ENCODE measurements at places on chromosomes 13 and 19.

DNA sequence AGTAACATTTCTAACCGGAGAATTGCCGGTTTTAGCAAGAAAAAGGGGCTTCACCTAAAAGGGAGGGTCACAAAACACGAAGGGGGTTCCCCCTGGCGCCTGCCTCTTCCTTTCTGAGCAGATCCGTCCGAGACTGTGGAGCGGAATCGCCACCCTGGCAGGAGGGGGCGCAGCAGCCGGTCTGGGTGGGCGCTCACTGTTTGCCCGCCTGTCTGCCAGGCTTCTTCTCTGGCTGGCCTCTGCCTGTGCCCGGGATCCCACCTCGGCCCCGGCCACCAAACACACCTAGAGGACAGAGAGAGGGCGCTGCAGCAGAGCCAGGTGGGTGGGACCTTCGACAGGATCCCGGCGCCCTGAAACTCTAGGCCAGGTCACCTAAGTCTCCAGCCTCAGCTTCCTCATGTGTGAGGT lies 15.6 kb downstream of the LSM4 start:
- DNase-seq = no peak

GRCh38 chr19:38483016-38483630 lies 49.6 kb downstream of the RYR1 start:
- no peak for DNase-seq

- DNase-seq = no peak
Measured at GRCh38 chr19:9945319-9945966, 9.1 kb upstream of the OLFM2 start.

DNA sequence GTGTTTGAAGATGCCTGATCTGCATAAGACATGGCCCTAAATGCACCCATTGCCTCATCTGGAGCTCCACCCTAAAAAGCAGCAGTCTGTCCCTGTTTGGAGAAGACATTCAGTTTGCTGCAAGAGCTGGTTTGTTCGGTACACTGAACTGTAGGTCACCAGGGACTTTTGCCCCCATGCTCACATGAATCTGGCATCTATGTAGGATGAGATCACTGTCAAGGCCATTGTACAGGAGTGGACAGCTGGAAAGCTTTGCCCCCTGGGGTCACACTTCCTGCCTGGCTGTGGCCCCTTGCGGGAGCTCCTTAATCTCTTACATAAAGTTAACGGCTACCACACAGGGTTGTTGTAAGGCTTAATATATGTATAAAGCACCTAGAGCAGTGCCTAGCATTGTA lies 73.0 kb downstream of the IPO5 start:
- no peak for DNase-seq

DNA sequence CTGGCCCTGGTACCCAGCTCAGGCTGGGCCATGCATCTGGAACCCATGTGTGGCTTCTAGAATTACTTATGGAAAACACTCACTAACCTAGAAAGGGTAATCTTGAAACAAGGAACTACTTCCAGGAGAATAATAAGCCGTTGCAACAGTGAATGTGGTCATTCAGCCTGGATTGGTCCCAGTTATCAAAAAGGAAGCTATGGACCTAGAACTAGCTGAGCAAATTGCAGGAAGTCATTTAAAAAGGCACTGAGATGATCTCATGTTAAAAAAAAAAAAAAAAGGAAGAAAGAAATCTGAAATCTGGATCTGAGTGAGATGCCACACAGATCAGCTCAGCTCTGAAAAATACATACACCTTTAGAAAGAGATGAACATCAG lies 59.6 kb downstream of the DCT start:
- DNase-seq = no peak

- no peak for DNase-seq
Measured at GRCh38 chr13:77337159-77337558, 10.3 kb upstream of the MYCBP2 start.

- DNase-seq = no peak
Measured at GRCh38 chr13:102040812-102041211, 361.0 kb downstream of the FGF14 start.

DNA sequence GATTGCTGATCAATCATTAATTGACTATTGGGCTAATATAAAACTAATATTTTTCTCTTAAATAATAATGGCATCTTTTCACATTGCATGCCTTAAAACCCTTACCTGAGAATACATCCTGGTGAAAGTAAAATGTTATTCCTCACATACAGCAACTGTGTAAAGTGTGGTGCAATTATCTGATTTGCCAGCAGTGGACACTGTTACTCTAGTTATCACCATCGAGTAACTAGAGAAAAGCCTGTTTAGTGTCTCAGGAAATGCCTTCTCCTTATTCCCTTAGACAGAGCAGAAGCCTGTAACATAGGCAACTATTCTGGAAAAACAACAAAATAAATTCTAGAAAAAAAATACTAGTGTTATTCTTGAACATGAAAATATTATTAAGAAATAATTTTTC lies 459.8 kb downstream of the FGF14 start:
- DNase-seq = no peak

DNA sequence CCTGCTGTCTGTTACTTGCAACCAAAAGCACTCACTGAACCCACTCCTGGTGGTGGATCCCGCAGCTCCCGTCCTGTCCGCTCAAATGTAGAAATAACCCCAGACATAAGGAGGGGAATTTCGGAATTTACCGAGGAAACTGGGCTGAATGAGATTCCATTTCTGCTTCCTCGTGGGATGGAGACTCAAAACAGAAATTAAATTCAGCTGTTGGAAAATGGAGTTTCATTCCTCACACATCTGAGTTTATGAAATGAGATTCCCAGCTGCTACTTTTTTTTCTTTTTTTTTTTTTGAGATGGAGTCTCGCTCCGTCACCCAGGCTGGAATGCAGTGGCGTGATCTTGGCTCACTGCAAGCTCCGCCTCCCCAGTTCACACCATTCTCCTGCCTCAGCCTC lies 44.3 kb downstream of the COLGALT1 start:
- DNase-seq = no peak

GRCh38 chr13:106096661-106097092 lies 438.8 kb downstream of the EFNB2 start:
- no peak for DNase-seq

DNA sequence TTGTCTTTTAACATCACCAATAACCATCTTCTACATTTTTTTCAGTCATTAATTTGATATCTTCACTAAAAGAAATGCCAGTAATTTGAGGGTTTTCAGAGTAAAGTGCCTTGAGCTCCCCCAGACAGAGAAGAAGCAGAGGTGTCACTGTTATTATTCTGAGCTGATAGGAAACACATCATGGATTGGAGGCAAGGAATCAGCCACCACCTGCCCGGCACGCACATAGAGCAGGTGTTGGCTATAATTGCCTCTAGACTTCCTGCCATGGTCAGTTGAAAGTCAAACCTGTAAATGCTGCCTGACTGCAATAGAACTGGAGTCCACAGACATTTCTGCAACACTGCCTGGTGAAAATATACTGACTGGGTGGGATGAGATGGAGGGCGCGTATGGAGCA lies 776.6 kb downstream of the UQCRFS1 start:
- no peak for DNase-seq

DNA sequence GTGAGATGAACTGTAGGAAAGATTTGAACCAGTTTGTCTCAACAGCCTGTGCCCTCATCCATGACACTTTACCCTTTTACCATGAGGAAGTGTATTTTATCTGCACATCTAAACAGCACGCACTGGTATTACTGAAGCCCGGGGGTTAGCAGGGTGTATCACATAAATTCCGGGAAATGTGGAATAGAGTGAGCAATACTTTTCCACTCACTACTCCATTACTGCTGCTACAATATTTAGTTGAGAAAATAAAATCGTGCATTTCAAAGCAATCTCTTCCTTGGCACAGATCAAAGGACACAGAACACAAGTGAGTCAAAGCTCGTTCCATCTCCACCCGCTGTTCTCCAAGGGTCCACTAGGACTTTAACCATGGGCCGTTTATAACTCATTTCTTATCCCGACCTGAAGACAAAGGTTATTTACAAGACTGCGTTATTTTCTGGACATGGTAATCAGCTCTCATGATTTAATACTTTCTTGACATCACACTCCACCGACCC lies 35.2 kb downstream of the STK24 start:
- no peak for DNase-seq

DNA sequence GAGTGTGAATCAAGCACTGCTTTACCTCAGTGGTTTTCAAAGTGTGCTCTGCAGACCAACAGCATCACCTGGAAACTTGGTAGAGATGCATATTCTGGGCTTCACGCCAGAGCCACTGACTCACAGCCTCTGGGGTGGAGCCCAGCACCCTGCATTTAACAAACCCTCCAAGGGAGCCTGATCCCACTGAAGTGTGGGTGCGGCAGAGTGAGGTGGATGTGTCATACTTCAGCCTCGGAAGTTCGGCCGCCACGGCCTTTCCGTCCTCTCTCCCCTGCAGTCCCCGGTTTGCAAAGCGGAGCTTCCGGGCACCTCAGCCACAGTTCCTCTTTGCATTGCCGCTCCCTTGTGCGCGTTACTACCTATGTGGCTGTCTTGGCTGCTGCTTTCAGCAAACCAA lies 33.3 kb upstream of the MICU2 start:
- no peak for DNase-seq

- DNase-seq = no peak
Measured at GRCh38 chr19:29807178-29807577, 4.6 kb upstream of the CCNE1 start.

GRCh38 chr13:45364876-45365557 lies 24.0 kb upstream of the TPT1 start:
- no peak for DNase-seq

GRCh38 chr19:55391702-55392615 lies 6.2 kb downstream of the RPL28 start:
- no peak for DNase-seq

- DNase-seq = no peak
Measured at GRCh38 chr13:40285634-40286033, 380.8 kb downstream of the FOXO1 start.

DNA sequence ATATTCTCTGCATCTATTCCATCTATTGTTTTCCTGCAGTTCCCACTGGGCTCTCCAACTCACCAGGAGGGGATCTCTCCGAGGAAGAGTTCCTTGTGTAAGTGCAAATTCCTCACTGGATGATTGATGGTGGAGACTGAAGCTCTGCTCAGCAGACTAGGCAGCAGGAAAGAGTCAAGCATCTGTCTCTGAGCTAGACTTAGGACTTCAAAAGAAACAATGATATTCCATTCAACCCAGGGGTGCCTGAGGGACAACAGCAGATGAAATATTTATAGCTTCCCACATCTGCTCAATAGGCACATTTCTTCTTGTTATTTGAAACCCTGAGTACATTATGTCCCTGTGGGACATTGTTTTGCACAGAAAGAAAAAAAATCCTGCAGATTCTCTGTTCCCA lies at the start of the genes OR7A5 and OR7C1:
Gene OR7A5, minus strand, starts transcription at position 175 of the 400 bp plus-strand sequence. CDS start 6,944 bp downstream, outside the sequence.
Gene OR7C1, minus strand, starts transcription at position 175 of the 400 bp plus-strand sequence. CDS start 35,049 bp downstream, outside the sequence.
- no peak for DNase-seq

- no peak for DNase-seq
Measured at GRCh38 chr19:5984600-5984999, 6.7 kb upstream of the RANBP3 start.

DNA sequence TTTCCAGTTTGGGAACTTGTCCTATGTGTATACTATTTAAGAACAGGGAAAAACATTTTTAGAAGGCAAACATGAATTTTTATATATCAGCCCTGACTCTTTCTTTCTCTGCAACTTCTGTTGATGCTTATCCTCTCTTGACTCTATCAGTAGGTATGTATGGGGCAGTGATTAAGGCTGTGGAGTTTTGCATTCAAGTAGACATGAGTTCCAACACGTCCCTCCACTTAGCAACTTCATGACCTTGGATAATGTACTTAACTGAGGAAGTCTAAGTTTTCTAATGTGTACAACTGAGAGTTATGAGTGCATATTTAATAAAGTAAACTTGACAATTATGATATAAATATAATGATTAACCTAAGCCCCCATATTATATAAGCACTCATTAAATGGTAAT lies 414.6 kb downstream of the TDRD3 start:
- DNase-seq = no peak

- DNase-seq = no peak
Measured at GRCh38 chr13:98681049-98681448, 71.4 kb downstream of the SLC15A1 start.

DNA sequence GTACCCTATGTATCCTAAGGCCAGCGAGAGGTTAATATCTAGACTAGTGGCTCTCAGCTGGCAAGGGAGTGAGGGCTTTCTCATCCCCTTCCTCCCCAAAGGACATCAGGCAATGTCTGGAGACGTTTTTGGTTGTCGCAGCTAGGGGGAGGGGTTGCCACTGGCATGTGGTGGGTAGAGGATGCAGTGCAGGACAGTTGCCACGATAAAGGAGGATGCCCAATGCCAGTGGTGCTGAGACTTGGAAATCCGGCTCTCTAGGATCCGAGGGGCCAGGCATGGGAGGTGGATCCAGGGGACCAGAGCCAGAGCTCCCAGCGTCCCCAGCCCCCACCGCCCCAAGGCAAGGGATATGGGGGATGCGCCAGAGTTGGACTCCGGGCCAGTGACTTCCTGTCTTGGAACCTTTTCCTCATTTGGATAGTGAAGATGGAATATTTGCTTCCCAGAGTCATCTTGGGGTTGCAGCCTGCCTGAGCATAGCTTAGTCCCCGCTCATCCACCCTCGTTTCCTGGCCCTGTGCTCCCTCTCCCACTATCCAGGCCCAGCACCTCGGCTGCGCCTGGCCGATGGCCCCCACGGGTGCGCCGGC lies 4.9 kb downstream of the SSC5D start:
- no peak for DNase-seq

DNA sequence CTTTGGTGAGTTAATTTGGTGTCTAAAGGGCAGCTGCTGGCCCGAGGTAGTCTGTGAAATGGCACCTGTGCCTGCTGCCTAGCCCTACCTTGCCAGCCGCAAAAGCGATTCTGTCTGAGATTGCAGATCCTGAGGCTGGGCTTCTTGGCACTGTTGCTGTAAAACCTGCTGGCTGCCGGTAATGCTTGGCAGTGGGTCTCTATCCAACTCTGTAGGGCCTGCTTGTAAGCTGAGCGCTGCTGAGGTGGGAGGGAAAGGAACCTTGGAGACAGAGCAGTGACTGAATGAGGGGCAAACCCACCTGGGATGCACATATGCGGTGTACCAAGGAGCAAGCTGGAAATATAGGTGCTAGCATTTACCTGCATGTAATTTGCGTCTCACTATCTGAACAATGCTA lies 11.7 kb downstream of the LCP1 start:
- no peak for DNase-seq

GRCh38 chr19:31304831-31305312 lies 44.4 kb downstream of the TSHZ3 start:
- no peak for DNase-seq

- DNase-seq = no peak
Measured at GRCh38 chr19:11754663-11755062, 12.1 kb upstream of the ZNF441 start.

- no peak for DNase-seq
Measured at GRCh38 chr13:36445278-36445677, 13.0 kb downstream of the CCNA1 start.

DNA sequence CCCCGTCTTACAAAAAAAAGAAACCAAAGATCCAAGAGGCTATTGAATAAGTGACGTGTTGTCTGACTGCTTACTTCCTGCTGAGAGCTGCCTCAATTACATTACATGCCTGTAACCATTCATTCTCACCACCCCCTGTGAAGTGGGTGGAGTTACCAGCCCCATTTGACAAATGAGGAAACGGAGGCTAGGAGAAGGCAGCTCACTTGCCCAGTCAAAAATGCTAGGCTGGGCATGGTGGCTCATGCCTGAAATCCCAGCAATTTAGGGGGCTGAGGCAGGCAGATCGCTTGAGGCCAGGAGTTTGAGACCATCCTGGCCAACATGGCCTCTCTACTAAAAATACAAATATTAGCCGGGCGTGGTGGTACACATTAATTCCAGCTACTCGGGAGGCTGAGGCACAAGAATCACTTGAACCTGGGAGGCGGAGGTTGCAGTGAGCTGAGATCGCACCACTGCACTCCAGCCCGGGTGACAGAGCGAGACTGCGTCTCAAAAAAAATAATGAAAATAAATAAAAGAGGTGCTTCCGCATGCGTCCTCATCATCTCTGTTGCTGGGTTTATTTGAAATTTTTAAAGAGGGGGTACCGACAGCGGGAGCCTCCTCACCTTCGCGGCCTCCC lies 499 bp downstream of the LSM7 start:
- DNase-seq = peak; percentile 36

All from stimulated activated CD4-positive, alpha-beta T cell treated with anti-CD3 and anti-CD28 coated beads, TNF-alpha, amount 100 ng/mL, for 1 hour (primary cell).